ENCODE measurements at places on chromosomes 12 and 14.
A peak's percentile ranks its signal among the peaks of the same experiment; 100 is the strongest.

DNA sequence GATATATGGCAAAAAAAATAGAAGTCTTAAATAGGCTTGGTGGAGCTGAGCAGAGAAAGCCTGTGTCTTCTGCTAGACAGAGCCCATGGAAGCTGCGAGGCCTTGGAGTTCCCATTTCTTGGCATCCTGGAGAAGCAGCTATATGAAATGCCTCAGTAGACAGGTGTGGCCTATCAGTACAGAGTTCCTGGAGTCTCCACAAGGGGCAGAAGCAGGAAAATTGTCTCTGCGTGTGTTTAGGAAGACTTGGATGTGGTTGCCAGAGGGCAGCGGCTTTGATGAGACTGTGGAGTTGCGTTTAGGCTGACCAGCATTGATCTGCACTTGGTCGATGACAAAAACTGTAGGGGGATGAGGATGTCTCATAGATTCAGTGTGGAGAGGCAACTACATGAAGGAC, 334.5 kb upstream of the SEL1L start:
- DNase-seq, result no peak

- peak; percentile 32 for DNase-seq
Measured at GRCh38 chr12:58850826-58851225, 69.5 kb downstream of the LRIG3 start.

DNA sequence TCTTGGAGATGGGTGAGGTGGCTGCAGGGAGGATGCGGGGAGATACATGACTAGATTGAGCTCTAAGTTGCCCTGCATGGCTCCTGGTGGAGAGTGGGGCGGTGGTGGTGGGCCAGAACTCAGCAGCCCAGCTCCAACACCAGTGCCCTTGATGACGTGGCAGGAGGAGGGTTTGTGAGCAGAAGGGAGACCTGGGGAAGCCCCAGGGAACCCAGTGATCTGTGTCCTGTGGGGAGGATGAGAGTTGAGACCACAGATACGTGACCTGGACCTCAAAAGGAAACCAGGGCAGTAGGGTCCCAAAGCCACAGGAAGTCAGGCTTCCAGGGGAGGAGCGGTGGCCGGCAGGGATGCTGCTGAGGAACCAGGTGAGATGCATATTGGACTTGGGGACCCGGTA, 989.1 kb upstream of the TMEM132C start:
- DNase-seq, result no peak

DNA sequence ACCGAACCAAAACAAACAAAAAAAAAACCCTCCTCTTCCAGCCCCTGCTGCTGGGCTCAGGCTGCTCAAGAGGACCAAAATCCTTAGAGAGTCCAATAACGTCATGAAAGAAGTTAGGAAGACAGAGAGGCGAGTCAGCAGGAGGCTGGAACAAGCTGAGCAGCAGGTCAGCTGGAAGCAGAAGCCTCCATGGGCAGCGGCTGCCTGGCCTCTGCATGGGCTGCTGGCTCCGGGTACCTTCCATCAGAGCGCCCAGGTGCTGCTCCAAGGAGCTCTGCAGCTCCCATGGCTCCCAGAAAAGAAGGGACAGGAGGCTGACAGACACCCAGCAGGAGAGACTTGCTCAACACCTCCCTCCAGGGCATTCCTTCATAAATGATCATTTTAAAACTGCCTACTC, 3.2 kb upstream of the KRT2 start:
- DNase-seq, result peak; percentile 26

GRCh38 chr12:14768823-14769405, 34.4 kb downstream of the WBP11 start:
- peak; percentile 29 for DNase-seq

DNA sequence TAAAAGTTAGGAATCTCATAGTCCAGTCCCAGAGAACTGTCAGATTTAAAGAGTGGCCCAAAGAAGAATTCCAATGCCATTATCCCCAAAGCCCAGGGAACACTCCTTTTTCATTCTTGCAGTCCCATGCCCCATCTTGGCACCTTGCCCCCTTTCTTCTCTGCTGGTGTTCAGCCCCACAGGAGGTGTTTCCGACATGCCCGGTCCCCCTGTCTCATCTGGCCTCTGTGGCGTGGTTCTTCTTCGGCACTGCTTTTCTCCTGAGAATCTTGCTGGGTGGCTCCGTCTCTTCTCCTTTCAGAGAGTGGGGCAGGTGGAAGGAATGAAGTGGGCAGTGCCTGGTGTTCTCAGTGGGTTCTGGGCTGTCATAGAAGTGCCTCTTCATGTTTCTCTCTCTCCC, 64.7 kb downstream of the VCPKMT start:
- DNase-seq, result no peak

DNA sequence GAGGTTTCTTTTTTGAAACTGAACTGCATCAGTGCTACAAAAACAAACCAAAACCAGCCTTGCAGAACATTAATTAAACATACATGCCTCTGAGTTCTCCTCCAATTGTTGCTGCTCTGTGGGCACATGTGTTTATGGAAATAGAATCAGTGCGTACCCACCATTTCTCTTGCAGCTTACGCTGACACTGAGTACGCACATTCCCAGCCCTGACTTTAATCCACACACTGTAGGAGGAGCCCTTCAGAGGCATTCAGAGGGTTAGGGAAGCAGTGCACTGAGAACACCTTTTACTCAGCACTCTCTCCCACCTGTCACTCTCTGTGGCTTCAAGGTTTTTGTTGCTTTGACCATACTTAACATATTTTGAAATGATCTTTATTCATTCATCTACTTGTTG, 250.5 kb upstream of the PWP1 start:
- no peak for DNase-seq

DNA sequence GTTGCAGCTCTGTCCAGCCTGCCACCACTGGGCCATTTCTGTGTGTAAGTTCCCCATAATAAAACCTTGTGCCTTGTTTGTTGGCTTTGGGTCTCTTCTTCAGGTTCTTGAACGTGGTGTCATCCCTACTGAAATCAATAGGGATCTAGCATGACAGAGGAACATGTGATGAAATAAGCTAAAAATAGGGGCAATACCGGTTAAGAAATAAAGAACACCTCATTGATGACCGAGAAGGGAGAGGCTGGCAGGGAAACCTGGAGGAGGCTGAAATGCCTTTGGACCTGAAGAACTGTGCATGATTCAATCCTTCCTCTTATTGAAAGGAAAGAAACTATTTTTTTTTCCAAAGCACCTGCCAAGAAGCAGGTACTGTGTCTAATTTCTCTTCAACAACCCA, 172.3 kb downstream of the PPM1H start:
- peak; percentile 14 for DNase-seq

DNA sequence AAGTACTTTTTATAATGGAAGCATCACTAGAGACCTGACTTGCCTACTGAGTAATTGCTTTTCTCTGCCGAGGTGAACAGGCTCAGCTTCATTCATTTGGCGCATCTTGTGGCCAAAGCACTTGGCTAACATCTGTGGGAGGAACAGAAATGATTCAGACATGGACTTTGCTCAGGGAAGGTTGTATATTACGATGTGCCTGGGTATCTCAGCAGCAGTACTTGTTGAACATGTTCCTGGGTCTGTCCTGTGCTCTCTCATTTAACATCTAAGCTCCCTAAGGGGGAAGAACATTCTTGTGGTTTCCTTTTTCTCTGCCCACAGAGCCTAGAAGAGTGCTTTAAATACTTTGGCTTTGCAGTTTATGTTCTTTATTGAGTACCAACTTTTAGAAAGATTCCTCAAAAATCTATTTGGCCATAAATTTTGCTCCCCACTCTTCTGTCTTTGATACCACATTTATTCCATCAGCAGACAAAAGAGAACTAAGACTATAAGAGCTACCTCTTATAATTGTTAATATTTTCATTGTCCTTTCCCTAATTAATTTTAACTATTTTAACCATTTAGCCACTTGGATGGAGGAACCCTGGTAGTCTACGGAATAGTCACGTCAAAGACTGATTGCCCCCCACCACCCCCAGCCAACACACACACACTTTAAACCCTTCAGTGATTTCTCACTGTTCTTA, 101.2 kb upstream of the EGLN3 start:
- peak; percentile 95 for DNase-seq

DNA sequence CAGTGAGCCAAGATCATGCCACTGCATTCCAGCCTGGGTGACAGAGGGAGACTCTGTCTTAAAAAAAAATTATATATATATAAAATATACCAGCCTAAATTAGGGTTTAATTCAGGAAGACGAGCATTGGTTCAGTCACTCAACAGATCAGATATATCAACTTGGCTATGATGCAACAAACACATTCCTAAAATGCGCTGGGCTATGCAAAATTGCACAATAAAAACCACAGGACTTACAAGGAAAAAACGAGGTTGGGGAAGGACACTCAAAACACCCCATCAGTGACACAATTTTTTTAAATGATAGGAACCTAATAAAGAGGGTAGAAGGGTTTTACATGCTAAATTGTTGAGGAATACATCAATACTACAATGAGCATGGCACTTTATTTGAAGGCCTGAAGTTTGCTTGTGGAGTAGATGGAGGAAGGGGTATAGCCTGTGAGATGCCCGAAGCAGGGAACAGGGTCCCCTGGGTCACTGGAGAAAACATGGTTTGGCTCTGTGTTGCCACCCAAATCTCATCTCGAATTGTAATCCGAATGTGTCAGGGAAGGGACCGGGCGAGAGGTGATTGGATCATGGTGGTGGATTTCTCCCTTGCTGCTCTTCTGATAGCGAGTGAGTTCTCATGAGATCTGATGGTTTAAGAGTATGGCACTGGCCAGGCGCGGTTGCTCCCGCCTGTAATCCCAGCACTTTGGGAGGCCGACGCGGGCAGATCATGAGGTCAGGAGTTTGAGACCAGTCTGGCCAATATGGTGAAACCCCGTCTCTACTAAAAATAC, 71.2 kb downstream of the TNFAIP2 start:
- DNase-seq, result peak; percentile 48

- DNase-seq, result no peak
Measured at GRCh38 chr12:117085318-117085947, 13.8 kb downstream of the TESC start.

GRCh38 chr12:91040096-91040755, 17.6 kb downstream of the KERA start:
- DNase-seq, result no peak

- no peak for DNase-seq
Measured at GRCh38 chr14:68994056-68994455, 15.0 kb upstream of the ACTN1 start.

- no peak for DNase-seq
Measured at GRCh38 chr12:54056110-54056509, 2.5 kb downstream of the HOXC4 start.

GRCh38 chr12:105083031-105083430, 1.2 kb downstream of the ALDH1L2 start:
- DNase-seq, result no peak

- DNase-seq, result peak; percentile 6
Measured at GRCh38 chr14:76828339-76829012, 2.3 kb downstream of the LRRC74A start.

GRCh38 chr14:51674294-51675002, 22.7 kb downstream of the FRMD6 start:
- peak; percentile 84 for DNase-seq

DNA sequence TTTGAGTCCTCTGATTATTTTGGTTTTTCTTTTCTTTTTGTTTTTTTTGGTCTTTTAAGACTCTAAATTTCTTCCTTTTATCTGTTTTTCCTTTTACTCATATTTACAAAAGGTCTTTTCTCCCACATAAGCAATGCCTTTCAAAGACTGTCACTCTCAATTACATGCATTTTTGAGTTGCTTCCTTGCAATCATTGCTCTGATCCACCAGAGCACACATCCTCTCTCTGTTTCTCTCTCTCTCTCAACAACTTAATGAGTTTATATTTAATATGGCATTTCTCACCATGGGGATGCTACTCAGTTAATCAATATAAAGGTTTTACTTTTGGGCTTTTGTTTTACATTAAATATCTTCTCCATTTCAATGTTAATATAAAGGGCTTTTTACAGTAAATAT, 62.7 kb upstream of the OR10AD1 start:
- no peak for DNase-seq

DNA sequence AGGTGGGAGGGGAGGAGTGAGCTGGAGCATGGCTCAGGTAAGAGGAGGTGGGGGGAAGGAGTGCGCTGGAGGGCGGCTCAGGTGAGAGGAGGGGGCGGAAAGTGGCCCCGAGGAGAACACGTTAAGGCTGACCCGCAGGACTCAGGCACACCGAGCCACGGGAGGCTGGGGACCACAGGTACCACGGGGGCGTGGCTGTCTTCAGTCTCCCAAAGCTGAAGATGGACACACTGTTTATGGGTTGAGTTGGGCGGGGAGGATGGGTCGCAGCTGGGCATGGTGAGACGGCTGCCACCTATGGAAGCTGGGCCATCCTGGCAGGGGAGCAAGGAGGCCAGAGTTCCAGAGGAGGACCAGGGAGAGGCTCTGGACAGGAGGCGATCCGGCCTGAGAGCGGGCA, 23.5 kb downstream of the UBR7 start:
- no peak for DNase-seq

- DNase-seq, result peak; percentile 31
Measured at GRCh38 chr12:118371321-118372282, 1.1 kb downstream of the TAOK3 start.

DNA sequence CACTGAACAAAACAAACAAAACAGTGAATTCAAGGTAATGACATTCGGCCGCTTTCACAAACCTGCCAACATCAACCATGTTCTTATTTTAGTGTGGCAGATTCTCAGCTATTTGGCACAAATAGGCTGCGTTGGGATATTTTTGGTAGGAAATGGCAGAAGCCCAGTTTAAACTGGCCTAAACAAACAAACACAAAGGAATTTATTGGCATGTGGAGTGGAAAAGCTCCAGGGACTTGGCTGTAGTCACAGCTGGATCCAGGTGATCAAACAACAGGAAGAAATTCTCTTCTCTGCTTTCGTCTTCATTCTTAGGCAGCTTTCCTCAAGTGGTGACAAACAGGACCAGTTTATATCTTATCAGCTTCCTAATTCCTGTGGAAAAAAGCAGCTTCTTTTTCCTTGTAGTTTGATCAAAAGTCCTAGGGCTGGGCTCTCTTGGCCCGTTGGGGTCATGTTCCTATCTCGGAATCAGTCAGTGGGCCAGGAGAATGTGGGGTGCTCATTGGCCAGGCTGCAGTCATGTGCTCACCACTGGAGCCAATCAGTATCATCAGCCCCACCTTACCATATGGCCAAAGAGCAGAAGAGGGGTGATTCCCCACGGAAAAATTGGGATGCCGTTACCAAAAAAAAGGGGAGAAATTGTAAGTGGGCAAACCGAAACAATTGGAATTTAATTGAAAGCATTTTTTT, 22.6 kb downstream of the C12orf75 start:
- no peak for DNase-seq

DNA sequence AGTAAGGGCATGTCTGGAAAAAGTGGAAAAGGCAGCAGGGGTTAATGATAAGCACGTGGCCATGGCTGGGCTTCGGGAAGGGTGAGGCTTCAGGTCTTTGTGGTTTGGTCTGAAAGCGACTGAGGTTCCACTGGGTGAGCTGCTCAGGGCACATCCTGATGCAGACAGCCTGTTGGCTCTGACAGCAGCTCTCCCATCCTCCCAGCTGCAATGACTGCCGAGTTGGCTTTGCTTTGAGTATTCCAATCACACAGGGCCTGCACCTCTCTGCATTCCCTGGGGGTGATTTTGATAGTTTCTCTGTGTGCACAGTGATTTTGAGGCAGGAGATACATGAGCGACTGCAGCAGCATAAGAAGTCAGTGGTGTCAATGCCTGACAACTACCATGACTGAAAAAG, 390.7 kb downstream of the APAF1 start:
- DNase-seq, result no peak

All from mammary epithelial cell (primary cell).